Kidney (tissue), 22 donors: ENCODE measurements at places on chromosomes 11 and 22. TPM values are rescaled to one million over a fixed set of nuclear protein-coding genes. Genes with fewer than 3 reads are reported as not detected.

GRCh38 chr22:43736651-43737050 lies 75.5 kb downstream of the EFCAB6 start:
- no peaks in the 10 kb centered on the region for H3K4me1 ChIP-seq
- no peak overlapping the region for H3K27ac ChIP-seq
- H3K27me3 ChIP-seq, result no peaks in the 10 kb centered on the region
- no peak overlapping the region for H3K4me3 ChIP-seq
- no peaks in the 10 kb centered on the region for H3K36me3 ChIP-seq

DNA sequence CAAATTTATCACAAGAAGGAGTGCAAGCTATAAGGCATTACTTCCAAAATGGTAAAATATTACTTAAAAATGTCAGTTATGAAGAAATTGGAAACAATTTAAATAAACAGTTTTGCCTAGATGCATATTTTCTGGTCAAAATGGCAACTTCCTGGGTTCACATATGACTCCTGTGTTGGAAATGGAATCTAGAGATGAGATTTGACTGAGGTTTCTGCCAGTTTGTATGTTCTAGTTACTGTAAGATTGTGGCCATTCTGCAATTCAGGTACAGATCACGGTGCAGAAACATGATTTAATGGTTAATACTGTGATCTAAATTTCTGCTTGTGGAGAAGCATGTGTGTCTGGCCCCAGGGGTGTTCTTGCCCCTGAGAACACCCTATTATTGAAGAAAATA lies 3.4 kb upstream of the OR4C6 start:
- no peaks in the 10 kb centered on the region for H3K4me1 ChIP-seq
- no peak for DNase-seq
- no peak overlapping the region for H3K27ac ChIP-seq
- H3K4me3 ChIP-seq, result no peak overlapping the region

DNA sequence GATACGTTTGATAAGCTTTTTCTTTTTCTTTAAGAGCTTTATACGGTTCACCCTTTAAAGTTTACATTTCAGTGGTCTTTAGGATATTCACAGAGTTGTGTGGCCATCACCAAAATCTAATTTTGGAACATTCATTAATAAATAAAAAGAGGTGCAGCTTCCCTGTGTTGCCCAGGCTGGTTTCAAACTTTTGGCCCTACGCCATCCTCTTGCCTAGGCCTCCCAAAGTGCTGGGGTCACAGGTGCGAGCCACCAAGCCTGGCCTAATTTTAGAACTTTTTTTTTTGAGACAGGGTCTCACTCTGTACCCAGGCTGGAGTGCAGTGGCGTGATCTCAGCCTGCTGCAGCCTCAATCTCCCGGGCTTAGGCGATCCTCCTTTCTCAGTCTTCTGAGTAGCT lies 30.6 kb downstream of the MED15 start:
- DNase-seq, result no peak
- H3K27me3 ChIP-seq, result no peaks in the 10 kb centered on the region
- no peak overlapping the region for H3K4me3 ChIP-seq
- H3K27ac ChIP-seq, result no peak overlapping the region

DNA sequence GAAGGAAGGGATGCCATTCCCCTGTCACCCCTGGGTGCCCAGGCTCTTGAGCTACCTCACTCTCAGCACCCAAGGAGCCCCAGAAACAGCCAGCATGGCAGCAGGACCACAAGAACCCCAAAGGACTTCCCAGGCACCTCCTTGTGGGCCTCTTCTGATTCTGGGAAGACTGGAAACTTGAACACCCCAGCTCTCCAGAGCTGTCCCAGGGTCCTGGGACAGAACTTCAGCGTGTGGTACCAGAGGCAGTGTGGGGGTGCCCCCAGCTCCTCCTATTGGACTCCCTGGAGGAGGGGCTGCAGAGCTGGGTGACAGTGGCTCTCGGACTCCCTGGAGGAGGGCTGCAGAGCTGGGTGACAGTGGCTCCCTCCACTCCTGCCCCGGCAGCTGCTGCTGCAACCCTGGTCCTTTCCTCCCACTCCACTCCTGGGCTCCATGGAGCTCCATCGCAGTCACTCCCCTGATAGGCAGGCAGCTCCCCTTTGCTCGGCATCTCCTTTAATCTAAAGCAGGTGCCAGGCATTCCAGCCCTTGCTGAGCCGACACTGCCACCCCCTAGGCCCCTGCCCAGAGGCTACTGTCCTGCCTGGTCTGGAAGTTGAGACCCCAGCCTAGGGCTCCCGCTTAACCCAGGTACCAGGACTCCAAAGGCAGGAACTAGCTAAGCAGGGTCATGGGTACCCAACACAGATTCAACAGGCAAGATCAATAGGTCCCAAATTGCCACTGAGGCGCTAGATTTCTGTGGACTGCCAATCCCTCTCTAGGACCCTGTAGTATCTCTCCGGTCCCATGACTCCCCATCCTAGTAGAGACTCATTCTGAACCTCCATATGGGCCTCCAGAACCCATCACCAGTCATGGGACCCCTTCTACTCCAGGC lies 2.7 kb downstream of the BCL9L start:
- H3K27ac ChIP-seq, result peak overlapping the region; percentile 85
- H3K36me3 ChIP-seq, result no peaks in the 10 kb centered on the region
- H3K4me3 ChIP-seq, result peak overlapping the region; percentile 86

DNA sequence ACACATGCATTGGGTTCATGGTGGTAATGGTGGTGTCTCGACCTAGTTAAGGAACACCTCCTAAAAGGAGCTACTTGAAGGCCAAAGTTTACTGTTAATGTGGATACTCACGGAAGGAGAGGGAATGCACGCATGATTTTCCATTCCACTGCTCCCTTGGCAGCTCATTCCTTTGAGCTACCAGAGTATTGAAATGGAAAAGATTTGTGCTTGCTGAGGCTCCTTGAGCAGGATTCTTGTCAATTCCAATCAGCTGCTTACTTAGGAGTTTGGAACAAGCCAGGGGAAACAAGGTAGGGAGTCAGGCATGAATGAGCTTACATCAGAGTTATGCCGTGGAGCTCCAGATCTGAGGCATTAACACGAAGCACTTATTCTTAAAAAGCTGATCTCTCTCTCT lies 108.8 kb downstream of the GRIA4 start:
- H3K4me3 ChIP-seq, result no peak overlapping the region
- H3K4me1 ChIP-seq, result no peaks in the 10 kb centered on the region
- DNase-seq, result no peak
- no peaks in the 10 kb centered on the region for H3K36me3 ChIP-seq
- no peaks in the 10 kb centered on the region for H3K27me3 ChIP-seq

GRCh38 chr11:64210301-64211020 lies 3.9 kb downstream of the FERMT3 start:
- no peak overlapping the region for H3K27ac ChIP-seq
- H3K4me1 ChIP-seq, result no peaks in the 10 kb centered on the region
- H3K4me3 ChIP-seq, result no peak overlapping the region
- peak; percentile 32 for DNase-seq

DNA sequence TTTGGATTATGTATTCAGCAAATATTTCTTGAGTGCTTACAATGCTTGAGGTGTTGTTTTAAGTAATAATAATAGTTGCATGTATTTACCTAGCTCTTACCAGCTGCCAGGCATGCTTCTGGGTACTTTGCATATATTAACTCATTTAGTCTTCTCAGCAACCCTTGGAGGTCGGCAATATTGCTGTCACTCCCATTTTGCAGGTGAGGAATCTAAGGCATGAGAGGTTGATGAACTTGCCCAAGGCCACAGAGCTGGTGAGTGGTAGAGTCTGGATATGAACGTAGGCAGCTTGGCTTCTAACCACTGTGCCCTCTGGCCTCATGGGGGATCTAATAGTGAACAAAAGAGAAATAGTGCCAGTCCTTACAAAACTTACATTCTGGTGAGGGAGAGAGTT lies 92.9 kb downstream of the PARVA start:
- H3K4me1 ChIP-seq, result no peaks in the 10 kb centered on the region
- no peak for DNase-seq
- H3K27ac ChIP-seq, result no peak overlapping the region
- H3K36me3 ChIP-seq, result peaks cover 2% of the 10 kb centered on the region
- H3K4me3 ChIP-seq, result no peak overlapping the region
- H3K27me3 ChIP-seq, result no peaks in the 10 kb centered on the region

GRCh38 chr11:57345555-57346211 lies 7.5 kb downstream of the P2RX3 start:
- H3K4me3 ChIP-seq, result no peak overlapping the region
- no peaks in the 10 kb centered on the region for H3K27me3 ChIP-seq

DNA sequence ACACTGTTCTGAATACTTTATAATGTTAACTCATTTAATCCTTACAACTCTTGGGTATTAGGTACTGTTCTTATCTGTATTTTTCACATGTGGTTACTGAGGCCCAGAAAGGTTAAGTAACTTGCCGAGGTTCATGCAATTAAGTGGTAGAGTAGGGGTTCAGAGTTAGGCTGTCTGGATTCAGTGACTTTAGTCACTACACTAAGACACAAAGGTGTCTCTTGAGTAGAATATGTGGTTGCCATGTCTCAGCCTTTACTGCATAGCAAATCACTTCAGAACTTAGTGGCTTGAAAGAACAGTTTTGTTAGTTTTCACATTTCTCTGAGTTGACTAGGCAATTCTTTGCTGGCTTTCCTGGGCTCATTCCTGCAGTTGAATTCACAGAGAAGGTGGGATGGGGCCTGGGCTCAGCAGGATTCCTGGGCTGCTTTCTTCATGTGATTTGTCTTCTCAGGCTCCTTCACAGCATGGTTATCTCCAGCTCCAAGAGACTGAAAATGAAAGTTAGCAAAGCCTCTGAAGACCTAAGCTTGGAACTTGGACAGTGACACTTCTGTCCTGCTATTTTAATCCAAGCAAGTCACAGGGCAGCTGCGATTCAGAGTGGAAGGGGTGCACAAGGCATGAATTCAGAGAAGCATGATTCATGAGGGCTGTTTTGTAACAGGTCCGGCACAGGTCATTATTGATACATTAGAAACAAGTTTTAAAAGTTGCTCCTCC lies 68.3 kb downstream of the SPECC1L start:
- H3K4me1 ChIP-seq, result no peaks in the 10 kb centered on the region
- no peak overlapping the region for H3K27ac ChIP-seq
- H3K4me3 ChIP-seq, result no peak overlapping the region
- no peak for DNase-seq

DNA sequence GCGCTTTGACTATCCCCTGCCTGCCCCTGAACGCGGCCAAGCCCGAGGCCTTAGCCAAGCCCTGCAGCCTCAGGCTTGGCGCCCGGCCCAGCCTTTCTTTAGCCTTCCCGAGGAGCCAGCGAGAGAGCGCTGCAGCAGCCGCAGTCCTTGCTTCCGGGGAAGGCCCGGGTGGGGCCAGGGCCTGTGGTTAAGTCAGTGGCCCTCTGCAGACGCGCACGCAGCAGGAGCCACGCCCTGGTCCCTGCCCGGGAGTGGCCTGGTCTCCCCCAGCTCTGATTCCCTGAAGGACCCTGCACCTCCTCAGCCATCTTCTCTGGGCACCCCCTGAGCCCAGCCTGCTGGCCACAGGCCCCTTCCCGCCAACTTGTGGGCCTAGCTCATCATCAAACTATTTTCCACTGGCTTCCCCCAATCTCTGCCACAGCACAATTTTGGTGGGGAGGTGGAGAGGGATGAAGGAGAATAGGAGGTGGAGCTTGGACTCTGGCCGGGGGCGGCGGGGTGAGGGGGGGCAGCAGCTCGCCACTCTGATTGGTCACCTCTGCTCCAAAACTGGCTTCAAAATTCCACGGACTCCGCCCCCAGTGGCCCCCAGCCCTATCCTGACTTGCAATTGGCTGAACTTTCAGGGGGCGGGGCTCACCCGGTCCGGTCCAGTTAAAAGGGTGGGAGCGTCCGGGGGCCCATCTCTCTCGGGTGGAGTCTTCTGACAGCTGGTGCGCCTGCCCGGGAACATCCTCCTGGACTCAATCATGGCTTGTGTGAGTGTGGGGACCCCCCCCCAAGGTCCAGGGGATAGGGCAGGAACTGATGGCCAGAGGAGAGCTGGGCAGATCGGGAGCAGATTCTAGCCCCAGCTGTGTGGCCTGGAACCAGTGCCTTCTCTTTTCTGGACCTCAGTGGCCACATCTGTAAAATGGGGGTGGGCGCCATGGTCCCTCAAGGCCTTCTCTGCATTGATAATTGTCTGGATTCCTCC lies at the start of gene LGALS1:
Gene LGALS1, plus strand, starts transcription at position 686 of the 979 bp plus-strand sequence. Its CDS starts 67 bp downstream, at position 753.
- no peaks in the 10 kb centered on the region for H3K36me3 ChIP-seq
- peaks cover 10% of the 10 kb centered on the region for H3K4me1 ChIP-seq
- H3K27me3 ChIP-seq, result no peaks in the 10 kb centered on the region
- DNase-seq, result peak; percentile 77
- H3K27ac ChIP-seq, result peak within 1 kb of the TSS; percentile 97

DNA sequence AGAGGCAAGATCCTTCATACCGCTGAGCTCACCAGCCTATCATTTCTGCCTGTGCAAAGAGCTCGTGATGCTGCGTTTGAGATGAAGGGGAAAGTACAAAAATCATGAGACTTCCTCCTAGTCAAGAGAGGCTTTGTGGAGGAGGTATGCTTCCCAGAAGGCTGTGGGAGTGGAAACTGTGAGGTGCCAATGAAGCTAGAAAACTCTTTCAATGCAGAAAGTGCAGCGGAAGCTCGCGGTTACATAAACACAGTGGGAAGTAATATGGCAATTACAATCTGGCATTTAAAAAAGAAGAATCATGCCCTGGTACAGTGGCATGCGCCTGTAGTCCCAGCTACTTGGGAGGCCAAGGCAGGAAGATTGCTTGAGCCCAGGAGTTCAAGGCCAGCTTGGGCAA lies 134.8 kb downstream of the EHF start:
- no peaks in the 10 kb centered on the region for H3K27me3 ChIP-seq
- no peak for DNase-seq
- H3K4me1 ChIP-seq, result no peaks in the 10 kb centered on the region
- no peaks in the 10 kb centered on the region for H3K36me3 ChIP-seq
- H3K4me3 ChIP-seq, result no peak overlapping the region

- H3K4me3 ChIP-seq, result no peak overlapping the region
- no peak overlapping the region for H3K27ac ChIP-seq
- H3K36me3 ChIP-seq, result no peaks in the 10 kb centered on the region
- no peak for DNase-seq
These were observed 1.7 kb downstream of the CYB5R2 start for GRCh38 chr11:7671347-7672215.

DNA sequence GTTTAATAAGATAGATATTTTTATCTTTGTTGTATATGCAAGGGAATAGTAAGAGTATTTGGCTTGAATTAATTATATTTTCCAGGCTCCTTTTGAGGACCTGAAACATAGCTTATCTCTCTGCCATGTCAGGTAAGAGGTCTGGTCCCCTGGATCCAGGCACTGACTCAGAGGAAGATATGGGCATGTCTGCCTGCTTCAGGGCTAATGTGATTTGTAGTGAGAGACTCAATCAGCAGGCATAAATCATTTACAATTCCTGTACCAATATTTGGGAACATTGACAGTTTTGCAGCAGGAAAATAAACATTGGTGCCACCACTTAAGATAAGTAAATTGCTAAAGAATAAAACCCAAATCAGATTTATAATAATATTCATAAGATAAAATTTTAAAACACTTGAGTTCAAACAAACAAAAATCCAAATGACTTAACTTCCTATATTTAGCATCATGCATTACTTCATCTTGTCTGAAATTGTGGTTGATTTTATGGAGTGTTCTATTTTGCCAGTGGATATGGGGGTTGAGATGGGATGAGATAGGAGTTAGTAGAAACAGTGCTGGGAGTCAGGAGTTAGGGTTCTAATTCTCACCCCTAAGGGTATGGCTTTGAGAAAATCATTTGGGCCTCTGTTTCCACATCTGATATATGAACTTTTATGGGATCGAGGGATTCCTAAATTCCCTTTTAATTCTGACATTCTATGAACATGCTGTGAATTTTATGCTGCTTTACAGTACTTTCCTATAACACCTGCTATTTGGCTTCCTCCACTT lies 5.1 kb upstream of the CALCA start:
- no peak overlapping the region for H3K4me3 ChIP-seq
- no peak for DNase-seq
- H3K27ac ChIP-seq, result no peak overlapping the region
- no peaks in the 10 kb centered on the region for H3K36me3 ChIP-seq

TRIM48 gene
- not detected for total RNA-seq

CARNS1 gene
- total RNA-seq, result 1.7 TPM

SUSD2 gene
- 14.8 TPM for total RNA-seq

FAM83F gene
- 13.1 TPM for total RNA-seq

MS4A4E gene
- total RNA-seq, result 9.4 TPM

SLC1A2 gene
- 0.28 TPM for total RNA-seq
